Midbrain (tissue), 1 donor: ENCODE measurements at places on chromosomes 1 and 21.

DNA sequence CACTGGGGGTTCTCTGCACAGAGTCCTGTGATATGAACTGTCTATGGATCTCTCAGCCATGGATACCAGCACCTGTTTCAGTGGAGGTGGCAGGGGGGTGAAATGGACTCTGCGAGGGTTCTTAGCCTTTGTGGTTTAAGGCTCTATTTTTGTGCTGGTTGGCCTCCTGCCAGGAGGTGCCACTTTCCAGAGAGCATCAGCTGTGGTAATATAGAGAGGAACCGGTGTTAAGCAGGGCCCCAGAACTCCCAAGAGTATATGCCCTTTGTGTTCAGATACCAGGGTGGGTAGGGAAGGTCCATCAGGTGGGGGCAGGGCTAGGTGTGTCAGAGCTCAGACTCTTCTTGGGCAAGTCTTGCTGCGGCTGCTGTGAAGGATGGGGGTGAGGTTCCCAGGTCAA, 330.0 kb upstream of the PLD5 start:
- no peak for DNase-seq

GRCh38 chr21:32135401-32136363, 143.2 kb downstream of the MIS18A start:
- no peak for DNase-seq

GRCh38 chr1:206672844-206673758, 11.6 kb upstream of the MAPKAPK2 start:
- no peak for DNase-seq

GRCh38 chr1:179437171-179437570, 71.4 kb downstream of the AXDND1 start:
- DNase-seq = no peak

GRCh38 chr1:153649863-153650235, 8.7 kb upstream of the SNAPIN start:
- peak; percentile 80 for DNase-seq

DNA sequence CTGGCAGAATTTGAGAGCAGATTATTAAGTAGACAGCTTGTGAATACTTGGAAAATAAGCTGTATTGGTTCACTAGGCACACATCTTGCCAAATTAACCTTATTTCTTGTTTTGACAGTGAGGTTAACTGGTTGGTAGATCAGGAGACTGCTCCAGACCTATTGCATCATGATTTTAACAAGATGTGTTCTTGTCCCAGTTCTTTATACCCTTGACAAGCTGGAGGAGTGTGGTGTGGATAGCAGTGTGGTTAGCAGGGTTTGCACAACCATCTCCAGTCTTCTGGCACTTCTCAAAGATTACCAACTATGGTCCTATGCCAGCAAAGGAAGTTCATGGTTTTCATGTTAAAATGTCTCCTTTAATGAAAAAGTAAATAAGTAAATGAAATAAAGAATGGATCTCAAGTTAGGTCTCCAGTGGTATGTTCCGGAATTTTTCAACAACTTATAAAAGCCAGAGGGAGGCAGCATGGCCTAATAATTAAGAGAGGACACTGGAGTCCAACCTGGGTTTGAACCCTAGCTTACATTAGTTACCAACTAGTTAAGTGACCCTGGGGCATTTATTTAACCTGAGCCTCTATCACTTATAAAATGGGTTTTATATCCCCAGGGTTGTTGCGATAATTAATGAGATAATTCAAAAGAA, 34.1 kb downstream of the DDX20 start:
- peak; percentile 43 for DNase-seq

DNA sequence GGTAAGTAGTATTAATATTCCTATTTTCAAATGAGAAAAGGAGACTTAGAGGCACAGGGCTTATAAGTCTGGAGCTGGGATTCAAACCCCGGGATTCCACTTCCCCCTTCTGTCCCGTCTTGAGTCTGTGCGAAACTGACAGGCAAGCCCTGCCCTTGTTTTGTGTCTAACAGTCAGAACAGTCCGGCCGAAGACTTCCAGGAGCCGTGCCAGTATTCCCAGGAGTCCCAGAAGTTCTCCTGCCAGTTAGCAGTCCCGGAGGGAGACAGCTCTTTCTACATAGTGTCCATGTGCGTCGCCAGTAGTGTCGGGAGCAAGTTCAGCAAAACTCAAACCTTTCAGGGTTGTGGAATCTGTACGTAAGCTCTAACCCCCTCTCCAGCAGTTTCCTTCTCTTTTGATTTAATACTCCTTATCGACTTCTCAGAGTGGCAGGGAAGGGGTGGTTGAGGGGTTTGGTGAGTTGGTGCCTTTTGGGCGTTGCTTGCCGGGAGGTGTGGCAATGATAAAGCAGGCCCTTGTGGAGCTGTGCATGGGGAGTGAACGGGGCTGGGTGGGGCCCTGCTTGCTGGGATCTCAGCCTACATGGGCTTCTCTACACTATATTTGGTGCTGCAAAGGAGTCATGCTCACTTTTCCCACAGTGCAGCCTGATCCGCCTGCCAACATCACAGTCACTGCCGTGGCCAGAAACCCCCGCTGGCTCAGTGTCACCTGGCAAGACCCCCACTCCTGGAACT, 29.4 kb downstream of the IL6R start:
- peak; percentile 55 for DNase-seq

- no peak for DNase-seq
Measured at GRCh38 chr1:53370369-53370961, 42.6 kb upstream of the LRP8 start.

- no peak for DNase-seq
Measured at GRCh38 chr1:18440385-18441226, 40.1 kb upstream of the KLHDC7A start.

DNA sequence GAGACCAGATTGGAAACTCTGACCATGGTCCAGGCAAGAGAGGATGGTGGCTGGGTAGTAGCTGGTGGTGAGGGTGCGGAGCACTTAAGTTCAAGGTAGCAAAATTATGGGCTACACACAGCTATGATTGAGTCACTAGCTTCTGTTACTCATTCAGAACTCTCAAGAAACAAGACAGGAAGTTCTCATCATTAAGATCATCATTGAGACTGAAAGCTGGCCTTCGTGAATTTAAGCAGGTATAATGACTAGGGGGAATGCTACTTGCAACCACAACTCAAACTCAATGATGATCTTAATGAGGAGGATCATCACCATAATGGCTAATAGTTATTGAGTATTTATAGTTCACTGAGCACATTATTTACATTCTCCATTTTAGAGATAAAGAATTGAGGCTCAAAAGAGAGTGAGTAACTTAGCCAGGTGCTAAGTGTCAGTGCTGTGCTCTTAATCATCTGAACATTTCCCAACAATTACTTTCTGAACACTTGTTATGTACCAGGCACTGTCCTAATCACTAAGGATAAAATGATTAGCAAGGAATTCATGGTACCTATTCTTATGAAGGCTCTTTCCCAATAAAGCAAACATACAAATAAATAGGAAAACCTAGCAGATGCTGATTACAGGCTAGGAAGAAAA, 286.3 kb upstream of the C1orf105 start:
- no peak for DNase-seq

- DNase-seq = no peak
Measured at GRCh38 chr1:64098846-64099582, 104.4 kb upstream of the UBE2U start.

DNA sequence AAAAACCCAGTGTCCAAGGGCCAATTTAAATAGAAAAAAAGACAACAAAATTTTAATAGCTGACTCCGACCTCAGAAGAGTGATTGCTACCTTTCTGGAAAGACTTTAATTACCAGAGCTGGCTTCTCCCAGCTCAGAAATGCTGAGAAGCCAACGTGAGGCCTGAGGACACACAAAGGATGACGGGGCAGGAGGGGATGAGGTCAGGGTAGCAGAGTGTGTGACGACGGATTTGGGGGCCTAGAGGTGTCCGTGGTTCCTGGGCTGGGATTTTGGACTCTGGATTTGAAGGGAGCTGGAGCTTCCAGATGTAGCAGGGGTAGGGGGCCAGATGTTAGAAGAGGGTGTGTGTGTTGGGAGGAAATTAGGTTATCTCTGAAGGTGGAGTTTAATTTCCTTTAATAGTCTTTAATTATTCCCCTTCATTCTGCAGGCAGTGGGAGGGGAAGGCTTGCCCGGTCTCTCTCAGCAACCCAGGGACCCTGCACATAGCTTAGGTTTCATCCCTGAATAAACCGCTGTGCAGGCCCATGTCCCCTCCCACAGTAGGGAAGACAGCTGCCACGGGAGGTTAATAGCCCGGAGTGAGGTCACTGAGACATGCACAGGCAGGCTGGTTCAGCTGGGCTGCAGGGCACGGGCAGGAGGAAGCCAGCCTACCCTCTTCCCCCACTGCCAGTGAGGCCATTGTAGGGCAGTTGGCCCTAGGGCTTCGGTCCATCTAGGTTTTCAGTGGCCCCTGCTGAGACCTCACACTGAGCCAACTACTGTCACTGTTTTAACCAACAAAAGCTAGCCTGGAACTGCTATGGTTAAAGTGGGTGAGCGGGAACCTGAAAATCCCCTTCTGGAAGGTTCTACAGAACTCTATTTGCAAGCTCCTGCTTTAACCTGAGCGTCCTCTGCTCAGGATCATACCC, 3.8 kb upstream of the PADI3 start:
- no peak for DNase-seq

DNA sequence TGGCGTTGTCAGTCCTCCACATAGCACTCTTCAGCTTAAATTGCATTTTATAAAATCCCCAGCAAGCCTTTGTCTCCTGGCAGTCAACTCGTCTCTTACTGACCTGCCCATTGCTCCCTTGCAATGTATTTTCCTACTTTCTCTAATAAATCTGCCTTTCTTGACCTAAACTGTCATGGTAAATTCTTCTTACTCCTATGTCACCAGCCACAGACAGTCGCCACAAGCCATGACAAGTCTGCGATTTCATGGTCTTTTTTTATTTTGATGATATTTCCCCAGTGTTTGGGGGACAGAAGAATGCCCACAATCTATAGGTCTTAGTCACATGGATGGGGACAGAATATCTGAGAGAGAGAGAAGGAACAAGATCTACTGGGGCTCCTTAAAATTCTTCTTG, 8.4 kb downstream of the IFNAR2 start:
- DNase-seq = no peak

GRCh38 chr1:215900684-215901083, 333.6 kb downstream of the KCTD3 start:
- DNase-seq = no peak

GRCh38 chr1:116674011-116674531, 6.5 kb upstream of the IGSF3 start:
- DNase-seq = no peak

- DNase-seq = no peak
Measured at GRCh38 chr1:33317946-33318345, 3.0 kb downstream of the A3GALT2 start.

- DNase-seq = no peak
Measured at GRCh38 chr1:97812076-97812475, 108.8 kb downstream of the DPYD start.

DNA sequence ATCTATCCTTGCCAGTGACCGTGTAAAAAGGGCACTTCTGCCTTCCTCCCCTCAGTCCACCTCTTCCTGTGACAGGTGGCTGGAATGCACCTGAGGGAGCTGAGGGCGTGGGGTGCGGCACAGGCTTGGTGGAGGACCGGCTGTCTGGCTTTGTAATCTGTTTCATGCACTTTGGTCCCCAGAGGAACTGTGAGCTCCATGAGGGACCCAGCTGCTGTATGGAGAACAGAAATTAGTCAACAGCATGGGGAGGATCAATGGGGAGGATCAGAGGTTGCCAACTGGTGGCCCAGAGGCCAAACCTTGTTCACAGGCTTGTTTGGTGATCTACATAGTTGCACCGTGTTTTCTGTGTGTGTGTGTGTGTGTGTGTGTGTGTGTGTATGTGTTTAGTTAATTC, 19.0 kb upstream of the LUZP1 start:
- no peak for DNase-seq

DNA sequence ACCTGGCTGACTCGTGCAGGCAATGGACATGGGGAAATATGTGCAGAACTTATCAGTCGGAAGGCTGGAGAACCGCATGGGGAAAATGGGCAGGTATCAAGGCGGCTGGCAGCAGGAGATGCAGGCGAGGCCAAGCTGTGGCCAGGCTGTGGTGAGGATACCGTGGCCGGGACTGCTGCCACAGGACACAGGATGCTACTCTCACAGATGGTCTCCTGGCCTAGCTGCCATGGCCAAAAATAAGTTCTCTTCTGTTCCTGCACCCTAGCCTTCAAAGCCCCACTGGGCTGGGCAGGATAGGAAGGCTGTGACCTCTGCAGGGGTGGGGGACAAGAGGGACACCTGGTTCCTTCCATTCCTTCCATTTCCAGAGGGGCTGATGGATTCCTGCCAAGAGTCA, 26.4 kb downstream of the TEX35 start:
- DNase-seq = no peak

GRCh38 chr1:22210636-22211035, 67.7 kb upstream of the WNT4 start:
- no peak for DNase-seq

DNA sequence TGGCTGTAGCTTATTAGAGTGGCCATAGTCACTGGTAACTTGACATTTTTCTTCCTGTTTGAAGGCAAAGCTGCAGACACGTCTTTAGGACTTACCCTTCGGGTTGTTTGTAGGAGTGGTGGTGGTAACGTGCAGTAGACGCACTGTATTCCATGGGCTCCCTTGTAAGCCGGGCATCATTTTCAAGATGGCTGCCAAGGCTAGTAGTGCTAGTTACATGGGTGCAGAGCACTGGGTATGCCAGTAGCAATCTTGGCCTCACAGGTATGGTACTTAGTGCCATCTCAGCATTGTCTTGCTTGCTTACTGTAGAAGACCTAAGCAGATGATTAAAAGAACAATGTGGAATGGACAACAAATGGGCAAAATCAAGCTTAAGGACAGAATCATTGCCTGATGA, 1.9 kb downstream of the YBX1 start:
- DNase-seq = no peak

DNA sequence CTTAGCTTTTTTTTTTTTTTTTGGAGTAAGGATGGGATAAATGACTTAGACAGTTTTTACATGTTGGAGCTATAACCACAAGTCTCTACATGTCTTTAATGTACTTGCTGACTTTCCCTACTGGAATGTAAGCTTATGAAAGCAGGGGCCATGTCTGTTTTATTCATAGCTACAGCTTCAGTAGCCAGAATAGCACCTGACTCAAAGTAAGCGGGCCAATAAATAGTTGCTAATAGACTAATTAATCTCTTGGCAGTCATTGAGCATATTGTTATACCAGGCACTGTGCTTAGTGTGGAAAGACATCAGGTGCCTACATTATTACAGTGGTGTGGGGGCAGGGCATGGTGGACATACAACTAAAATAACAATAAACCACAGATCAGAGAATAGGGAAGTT, 84.4 kb upstream of the HOOK1 start:
- DNase-seq = no peak
